ENCODE measurements at places on chromosomes 2 and 18.

- H3K27me3 ChIP-seq: no peaks in the 10 kb centered on the region
- H3K27ac ChIP-seq: no peak overlapping the region
- H3K4me3 ChIP-seq: no peak overlapping the region
- H3K4me1 ChIP-seq: no peaks in the 10 kb centered on the region
- no peaks in the 10 kb centered on the region for H3K36me3 ChIP-seq
These were observed 46.4 kb upstream of the IL1R1 start for GRCh38 chr2:102096103-102096502.

GRCh38 chr2:46875226-46875899 is 40.2 kb downstream of the MCFD2 start:
- H3K4me1 ChIP-seq: no peaks in the 10 kb centered on the region
- no peaks in the 10 kb centered on the region for H3K27me3 ChIP-seq
- no peak overlapping the region for H3K4me3 ChIP-seq
- no peak for DNase-seq

- no peak for DNase-seq
- no peaks in the 10 kb centered on the region for H3K36me3 ChIP-seq
- H3K27me3 ChIP-seq: no peaks in the 10 kb centered on the region
- H3K27ac ChIP-seq: no peak overlapping the region
- no peak overlapping the region for H3K4me3 ChIP-seq
- no peaks in the 10 kb centered on the region for H3K4me1 ChIP-seq
These were observed 116.5 kb upstream of the SPATS2L start for GRCh38 chr2:200189964-200190363.

GRCh38 chr2:48699348-48699930 is 56.1 kb downstream of the LHCGR start:
- H3K4me3 ChIP-seq: no peak overlapping the region
- no peak overlapping the region for H3K27ac ChIP-seq
- H3K27me3 ChIP-seq: no peaks in the 10 kb centered on the region
- no peaks in the 10 kb centered on the region for H3K36me3 ChIP-seq
- DNase-seq: no peak

DNA sequence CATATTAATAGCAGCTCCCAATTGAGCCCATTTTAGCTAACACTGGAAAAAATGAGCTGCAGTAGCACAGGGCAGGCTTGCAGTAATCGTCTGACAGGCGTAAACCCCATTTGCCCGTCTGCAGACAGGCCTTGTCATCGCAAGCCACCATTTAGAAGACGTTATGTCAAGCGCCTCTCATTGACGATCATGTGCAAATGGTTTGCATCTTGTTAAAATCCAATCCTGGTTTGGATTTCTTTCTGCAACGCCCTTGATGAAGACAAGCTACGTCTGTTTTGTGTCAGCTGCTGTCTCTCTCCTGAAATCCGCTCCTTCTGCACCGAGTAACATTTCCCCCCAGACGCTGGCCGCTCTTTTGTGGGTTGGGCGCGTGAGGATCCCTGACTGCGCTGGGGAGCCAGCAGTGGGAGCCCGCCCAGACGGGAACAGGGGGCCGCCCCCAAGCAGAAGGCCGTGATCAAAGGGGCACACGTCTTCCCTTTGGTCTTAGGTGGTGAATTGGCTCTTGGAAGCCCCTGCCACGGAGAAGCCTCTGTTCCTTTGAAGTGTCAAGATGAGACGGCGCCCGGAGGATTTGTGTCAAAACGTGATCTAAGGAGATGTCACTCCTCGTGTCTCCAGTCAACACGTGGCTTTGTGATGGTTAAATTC is 84.2 kb upstream of the GPC1 start:
- no peaks in the 10 kb centered on the region for H3K4me1 ChIP-seq
- DNase-seq: no peak
- H3K27ac ChIP-seq: no peak overlapping the region
- H3K4me3 ChIP-seq: no peak overlapping the region
- no peaks in the 10 kb centered on the region for H3K36me3 ChIP-seq
- H3K27me3 ChIP-seq: no peaks in the 10 kb centered on the region

DNA sequence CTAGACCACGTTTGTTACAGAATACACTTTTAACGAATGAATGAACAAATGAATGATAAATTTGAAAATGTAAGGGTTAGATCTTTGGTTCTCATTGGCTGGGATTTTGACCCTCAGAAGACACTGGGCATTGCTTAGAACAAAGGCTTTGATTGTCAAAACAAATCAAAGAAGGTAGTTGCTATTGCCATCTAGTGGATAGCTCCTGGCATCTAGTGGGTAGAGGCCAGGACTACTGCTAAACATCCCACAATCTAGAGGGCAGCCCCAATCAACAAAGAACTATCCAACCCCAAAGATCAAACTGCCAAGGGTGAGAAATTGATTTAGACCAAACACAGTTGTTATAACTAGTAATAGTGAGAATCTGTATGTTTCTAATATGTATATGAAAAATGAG is 552.3 kb downstream of the KCNJ3 start:
- H3K4me3 ChIP-seq: no peak overlapping the region
- no peaks in the 10 kb centered on the region for H3K27me3 ChIP-seq
- H3K27ac ChIP-seq: no peak overlapping the region
- no peaks in the 10 kb centered on the region for H3K4me1 ChIP-seq

DNA sequence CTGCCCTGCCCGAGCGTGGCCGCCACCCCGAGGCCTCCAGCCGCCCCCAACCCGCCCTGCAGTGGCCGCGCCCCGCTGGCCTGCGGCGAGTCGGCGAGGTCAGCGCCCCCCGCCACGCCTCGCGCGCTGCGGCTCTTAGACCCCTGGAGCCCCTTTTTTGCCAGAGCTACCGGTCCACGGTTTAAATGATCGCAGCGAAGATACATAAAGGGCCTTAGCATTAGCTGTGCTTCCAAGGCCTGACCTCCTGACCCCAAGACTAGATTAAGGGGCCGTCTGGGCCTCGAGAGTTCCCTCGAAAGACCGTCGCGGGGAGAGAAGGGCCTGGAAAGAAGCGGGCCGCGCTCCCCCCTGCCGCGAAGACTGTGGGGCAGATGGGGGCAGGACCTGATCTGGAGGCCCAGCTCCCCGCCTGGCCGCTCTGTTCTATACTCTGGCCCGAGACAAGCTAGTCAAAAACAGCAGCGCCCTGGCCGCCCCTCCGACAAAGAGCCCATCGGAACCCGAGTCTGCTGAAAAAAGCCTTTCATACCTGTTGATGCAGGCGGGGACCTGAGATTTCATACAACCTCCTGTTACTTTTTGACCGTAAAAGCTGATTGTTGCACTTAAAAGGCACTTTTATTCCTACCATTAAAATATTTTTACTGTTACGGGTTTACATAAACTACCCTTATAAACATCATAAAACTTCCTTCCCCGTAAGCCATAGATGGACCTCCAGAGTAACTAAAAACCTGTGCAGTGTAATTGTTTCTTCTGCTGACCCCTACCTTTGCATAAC is 68.7 kb upstream of the PSMD14 start:
- no peak overlapping the region for H3K4me3 ChIP-seq
- H3K4me1 ChIP-seq: peaks cover 20% of the 10 kb centered on the region
- no peak overlapping the region for H3K27ac ChIP-seq
- no peak for DNase-seq

Measured in natural killer cell (primary cell).